Neural progenitor cell (in vitro differentiated cells): ENCODE measurements at places on chromosomes 7 and 10.

- DNase-seq: no peak
Measured at GRCh38 chr7:151157645-151158329, 9.7 kb downstream of the GBX1 start.

DNA sequence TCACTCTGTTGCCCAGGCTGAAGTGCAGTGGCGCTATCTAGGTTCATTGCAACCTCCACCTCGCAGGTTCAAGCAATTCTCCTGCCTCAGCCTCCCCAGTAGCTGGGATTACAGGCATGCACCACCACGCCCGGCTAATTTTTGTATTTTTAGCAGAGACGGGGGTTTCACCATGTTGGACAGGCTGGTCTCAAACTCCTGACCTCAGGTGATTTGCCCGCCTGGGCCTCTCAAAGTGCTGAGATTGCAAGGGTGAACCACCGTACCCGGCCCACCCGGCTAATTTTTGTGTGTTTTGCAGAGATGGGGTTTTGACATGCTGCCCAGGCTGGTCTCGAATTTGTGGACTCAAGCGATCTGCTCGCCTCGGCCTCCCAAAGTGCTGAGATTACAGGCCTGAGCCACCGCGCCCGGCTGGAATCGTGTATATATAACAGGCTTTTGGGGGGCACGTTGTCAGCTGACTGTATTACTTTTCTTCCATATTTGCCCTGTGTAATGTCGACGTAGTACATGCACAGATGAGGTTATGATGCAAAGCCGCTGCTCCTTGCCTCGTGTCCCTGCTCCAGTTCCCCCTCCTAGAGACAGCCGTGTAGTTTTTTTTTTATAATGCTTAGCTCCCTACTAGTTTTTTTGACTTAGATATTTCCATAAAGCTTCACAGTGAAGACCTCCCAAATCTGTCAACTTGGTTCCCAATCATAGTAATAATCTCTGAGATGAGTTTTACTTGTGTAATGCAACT lies 883 bp upstream of the TRA2A start:
- no peak for DNase-seq

DNA sequence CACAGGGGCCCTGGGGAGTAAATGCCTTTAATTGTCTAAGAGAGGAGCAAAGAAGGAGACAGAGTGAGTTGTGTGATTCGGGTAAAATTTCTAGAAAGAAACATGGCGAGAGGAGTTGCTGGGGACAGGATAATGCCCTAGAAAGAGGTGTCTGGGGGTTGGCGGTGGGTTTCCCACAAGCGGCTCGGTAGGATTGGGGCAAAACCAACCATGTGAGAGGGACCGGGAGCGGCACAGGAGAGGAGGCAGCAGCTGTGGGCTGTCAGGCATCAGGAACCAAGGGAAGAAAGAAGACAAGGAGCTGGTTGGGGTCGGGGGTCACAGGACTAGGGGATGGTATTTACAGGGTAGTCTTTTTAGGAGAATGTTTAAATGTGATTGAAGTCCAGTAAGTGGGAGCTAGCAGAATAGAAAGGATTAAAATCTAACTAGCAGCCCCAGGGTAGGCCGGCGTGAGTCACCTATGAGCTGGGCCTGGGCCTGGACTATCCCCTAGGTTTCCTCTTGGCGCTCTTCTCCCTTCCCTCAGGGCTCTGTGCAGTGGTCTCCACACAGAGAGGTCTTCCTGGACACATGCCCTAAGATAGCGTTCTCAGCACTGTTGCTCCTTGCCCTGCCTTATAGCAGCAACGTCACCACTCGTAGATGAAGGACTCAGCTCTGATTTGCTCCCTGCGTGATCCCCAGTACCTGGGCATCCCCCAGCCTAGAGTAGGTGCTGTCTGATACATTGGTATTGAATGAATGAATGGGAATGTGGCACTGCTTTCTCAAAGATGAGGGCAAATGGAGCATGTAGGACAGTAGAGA lies 32.6 kb downstream of the IKZF1 start:
- no peak for DNase-seq

GRCh38 chr7:66119245-66119850 lies 4.7 kb downstream of the CRCP start:
- DNase-seq: no peak
